Epithelial cell of proximal tubule (primary cell): ENCODE measurements at places on chromosomes 3 and 15.

DNA sequence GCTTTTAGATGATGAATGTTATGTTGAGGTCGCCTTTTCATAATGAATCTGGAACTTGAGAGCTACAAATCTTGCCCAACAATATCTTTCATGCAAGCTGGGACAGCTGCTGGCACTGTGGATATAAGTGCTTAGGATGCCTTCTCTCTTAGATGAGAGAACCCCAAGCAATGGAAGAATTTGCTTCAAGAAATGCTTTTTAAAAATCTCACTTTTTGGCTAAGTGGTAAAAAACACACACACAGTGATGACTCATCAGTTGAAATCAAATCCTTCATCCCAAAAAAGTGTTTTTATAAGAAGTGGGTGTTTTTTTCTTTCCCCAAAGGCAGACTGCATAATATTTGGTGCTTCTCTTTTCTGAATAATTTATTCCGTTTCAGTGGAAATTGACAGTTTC is 38.4 kb upstream of the GALNT15 start:
- DNase-seq: no peak

GRCh38 chr3:45575386-45575923 is 19.1 kb upstream of the LIMD1 start:
- DNase-seq: no peak

GRCh38 chr15:92018535-92019239 is 165.2 kb downstream of the SLCO3A1 start:
- no peak for DNase-seq

DNA sequence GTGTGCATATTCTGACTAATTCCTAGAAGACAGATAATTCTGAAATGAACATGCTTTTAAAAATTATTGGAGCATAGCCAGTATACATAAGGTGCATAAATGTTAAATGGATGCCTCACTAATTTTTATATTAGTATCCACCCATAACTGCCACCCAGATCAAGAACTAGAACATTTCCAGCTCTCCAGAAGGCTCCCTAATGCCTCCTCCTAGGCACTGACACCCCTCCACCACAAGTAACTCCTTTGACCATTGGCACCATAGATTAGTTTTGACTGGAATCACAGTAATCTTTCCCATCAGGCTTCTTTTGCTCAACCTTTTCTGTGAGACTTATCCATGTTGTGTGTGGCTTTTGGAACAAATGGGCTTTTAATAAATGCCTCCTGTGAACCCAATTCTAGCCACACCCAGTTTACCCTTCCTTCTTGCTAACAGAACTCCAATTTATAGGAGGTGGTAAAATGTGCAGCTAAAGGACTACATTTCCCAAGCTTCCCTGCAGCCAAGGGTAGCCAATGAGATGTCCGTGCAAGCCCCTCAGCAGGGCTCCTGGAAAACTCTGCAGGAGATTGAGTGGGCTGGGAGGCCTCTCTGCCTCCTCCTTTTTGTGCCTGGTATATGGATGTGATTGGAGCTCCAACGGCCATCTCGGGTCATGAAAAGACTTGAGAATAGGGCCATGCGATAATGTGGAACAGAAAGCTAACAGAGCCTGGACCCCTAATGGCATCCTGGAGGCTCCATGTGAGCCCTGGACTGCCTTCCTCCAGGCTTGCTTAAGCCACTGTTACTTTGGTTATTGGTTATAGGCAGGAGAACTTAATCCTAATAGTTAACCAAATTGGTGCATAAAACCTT is 322.6 kb upstream of the TLE3 start:
- no peak for DNase-seq

DNA sequence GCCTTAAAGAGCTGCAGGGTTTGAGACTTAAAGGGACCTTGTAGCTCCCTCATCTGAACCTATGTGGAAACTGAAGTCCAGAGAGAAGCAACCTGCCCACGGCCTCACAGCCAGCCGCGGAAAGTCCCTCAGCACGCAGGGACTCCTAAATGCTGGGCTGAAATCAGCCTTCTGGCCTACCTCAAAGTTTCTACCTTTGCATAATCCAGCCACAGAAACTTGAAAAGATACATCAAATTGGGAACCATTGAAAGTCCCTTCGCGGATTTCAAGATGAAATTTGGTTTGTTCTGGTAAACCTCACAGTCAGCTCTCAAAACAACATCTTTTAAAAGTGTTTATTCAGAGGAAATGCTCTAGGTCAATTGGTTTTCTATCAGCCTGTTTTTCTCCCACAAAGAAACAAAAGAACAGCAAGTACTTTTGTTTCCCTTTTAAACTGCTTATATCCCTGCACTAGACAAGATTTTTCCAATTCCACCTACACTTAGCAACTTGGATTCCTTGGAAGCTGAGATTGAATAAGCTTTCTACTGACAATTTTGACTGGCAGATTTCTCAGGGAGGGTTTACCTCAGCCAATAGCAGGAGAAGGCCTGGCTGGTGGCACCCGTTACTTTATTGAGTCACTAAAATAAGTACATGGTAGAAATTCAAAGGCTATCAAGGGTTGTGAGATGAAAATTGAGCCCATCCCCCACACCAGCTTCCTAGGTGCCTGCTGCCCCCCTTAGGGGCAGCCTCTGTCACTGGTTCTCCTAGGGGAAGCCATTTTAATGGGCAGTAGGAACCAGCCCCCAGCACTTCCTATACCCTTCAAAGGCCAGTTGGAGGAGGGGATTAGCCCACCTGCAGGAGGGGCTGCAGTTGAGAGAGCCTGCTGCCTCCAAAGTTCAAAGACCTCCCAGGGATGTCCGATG is 171.2 kb downstream of the ADAMTS17 start:
- DNase-seq: no peak

GRCh38 chr3:30315447-30315846 is 291.0 kb upstream of the TGFBR2 start:
- no peak for DNase-seq

- DNase-seq: no peak
Measured at GRCh38 chr15:98755138-98755537, 106.8 kb downstream of the IGF1R start.

- DNase-seq: no peak
Measured at GRCh38 chr3:197029511-197030167, at the start of gene MELTF. Gene MELTF (minus strand): TSS chr3:197029817. CDS start chr3:197029702, 115 bp downstream.

DNA sequence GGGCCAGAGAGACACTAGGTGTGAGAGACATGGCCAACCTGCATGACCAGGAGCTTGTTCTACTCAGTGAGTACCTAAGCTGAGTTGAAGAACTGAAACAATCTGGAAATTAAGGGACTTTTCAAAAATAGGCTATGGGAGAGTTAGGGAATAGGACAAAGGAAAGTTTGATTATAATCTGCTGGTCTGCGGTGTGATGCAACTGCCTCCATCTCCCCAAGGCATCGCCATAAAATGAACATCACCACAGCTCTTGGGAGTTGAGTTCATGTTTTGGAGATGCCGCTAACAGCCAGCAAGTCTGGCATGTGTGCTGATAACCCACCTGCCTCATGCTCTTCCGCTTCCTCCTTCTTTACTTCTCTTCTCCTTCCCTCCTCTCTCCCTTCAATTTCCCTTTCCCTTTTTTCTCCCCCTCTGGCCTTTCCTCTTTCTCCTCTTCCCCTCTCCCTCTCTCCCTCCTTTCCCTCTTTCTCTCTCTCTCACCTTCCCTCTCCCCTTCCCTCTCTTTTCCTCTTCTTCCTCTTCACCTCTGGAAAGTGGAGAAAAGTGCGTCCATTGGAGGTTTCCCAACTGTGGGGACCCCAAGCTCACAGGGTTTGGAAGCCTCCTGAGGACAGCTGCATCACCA is 39.1 kb upstream of the GLCE start:
- no peak for DNase-seq

- no peak for DNase-seq
Measured at GRCh38 chr3:183514021-183514420, 41.5 kb downstream of the KLHL6 start.

- no peak for DNase-seq
Measured at GRCh38 chr15:44647036-44647435, 16.4 kb downstream of the SPG11 start.

DNA sequence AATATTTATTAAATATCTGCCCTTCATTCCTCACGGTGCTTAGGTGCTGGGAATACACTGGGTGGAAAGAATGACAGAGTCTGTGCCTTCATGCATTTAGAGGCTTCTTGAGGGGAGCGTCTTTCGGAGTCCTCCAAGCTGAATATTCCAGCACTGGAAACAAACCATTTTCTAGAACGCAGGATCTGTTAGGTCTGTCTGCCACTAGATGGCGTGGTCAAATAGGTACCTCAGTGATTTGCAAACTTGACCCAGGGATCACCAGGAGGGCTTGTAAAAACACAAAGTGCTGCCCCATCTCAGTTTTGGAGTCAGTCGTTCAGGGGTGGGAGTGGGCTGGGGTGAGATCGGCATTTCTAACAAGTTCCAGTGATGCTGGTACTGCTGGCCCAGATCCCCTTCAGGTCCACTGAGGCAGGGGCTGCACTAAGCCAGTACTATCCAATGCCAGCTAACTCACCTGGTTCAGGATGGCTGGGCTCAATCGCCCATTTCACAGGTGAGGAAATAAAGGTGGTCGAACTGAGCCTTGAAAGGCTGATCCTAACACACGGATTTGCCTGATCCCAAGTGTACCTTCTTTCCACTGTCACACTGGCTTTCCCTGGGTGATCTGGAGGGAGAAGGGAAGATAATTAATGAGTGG is 14.8 kb downstream of the ARNT2 start:
- no peak for DNase-seq

DNA sequence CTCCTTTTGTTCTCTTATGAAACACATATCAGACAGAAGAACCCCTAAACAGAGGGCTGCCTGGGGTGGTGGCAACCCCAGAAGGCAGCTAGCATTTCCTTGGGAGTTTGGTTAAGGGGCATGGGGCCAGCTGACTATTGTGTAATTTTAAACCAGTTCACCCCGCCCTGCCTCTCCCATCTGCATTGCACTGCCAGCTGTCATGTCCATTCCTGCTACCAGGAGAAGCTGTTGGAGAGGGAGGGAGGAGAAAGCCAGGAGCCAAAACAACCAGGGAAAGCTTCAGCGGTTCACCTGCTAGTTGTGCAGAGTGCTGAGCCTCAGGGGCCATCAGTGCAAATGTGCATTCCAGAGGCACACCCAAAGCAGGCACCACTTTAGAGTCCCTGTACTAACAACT is 47.6 kb upstream of the ATP1B3 start:
- DNase-seq: no peak

GRCh38 chr3:158354713-158355112 is 216.3 kb upstream of the MLF1 start:
- no peak for DNase-seq

- DNase-seq: no peak
Measured at GRCh38 chr3:18890449-18890848, 257.9 kb upstream of the KCNH8 start.
